Osteocyte (in vitro differentiated cells): ENCODE measurements at places on chromosomes 12 and 14.

GRCh38 chr12:32400866-32401265, 1.5 kb downstream of the FGD4 start:
- no peak for DNase-seq

DNA sequence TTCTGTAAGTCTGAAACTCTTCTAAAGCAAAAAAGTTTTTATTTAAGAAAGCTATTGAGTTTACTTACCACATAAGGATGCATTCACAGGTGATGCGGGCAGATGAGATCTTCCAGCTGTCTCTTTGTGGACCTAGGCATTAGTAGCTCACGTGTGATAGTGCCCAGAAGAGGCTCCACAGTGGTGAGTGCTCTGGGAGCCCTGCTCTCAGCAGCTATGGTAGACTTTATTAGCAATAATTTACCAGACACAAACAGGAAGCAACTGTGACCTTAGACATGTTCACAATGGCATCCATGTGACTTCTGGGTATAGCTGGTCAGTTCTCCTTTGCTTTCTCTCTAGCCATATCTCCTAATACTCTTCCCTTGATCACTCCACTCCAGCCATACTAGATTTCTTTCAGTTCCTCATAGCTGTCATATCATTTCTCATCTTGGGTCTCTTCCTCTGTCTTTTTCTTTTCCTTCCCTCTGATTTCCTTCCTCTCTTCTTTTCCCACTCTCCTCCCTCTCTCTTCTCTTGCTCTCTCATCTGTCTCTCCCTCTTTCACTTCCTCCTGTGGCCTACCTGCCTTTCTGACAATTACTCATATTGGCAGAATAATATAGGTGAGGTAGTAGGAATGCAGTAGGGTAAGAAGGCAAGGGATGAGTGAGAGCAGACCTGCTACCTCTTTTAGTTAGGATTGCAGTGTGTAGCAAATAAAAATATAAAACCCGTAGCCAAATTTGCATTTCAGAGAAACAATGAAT, 75.2 kb upstream of the SCAF11 start:
- DNase-seq, result no peak

DNA sequence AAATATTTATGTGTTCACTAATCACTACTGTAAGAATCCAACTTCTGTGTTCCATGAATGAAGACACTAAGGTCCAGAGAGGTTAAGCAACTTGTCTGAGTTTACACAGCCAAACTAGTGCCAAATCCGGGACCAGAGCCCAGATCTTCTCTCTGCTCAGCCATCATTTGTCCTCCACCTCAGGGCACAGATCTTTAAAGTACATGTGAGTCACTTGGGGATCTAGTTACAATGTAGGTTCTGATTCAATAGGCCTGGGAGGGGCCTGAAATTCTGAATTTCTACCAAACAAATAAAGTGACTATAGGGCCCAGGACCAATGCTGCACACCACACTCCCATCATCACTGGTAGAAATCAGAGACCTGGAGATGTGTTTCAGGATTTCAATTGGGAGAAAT, 162.9 kb downstream of the GXYLT1 start:
- DNase-seq, result no peak

DNA sequence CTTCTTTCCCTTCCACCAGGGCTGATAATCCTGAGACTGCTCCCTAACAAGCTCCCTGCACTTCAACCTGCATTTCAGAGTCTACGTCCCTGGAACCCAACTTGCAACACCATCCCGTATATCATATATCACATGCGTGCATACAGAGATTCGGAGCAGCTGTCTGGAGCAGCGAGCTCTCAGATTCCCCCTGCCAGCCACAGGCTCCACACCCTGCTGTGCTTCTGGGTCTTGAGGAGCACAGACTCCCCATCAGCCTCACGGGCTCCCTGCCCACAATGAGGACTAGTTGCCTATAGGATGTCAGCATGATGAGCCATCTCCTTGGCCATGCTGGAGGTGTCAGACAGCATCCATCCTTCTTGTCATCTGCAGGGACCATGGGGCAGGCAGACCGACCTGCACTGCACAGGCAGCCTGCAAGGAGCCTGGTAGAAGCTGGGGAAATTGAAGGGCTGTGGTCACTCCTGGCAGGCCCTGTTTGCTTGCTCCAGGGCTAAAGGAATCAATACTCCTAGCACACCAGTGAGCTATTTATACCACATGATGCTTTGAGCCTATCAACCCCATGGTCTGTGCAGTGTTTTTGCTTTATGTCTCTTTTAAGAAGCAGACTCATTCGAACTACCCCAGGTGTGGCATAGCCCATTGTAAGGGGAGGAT, 19.6 kb upstream of the HDAC7 start:
- no peak for DNase-seq

DNA sequence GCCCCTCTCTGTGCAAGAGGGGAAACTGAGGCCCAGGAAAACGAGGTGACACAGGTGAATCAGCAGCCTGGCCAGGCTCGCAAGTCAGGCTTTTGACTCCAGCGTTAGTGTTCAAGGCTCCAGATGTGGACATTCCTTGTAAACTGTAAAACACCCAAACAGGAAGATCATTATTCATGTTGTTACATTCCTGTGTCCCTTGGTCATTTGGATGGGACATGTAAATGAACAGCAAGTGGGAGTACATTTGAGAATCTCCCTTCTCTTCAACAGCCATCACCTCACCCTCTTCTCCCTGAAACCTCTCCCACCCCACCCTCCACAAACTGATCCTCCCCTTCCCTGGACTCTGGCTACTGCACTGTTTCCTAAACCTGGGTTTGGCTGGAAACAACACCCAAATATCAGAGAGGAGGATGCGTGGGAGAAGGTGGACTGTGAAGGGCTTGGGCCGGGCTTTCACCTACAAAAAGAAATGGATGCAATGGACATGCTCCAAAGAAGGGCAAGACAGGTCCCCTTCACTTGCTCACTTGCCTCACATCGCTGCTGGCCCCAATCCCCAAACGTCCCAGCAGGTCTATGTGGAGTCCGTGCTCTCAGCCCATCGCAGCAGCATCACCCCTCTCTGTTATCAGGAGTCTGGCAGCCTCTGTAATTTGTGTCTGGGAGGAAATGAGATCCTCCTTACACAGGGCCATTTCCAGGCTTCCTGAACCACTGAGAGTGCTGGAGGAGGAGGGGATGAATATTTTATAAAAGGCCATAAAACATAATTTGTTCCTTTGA, 76.7 kb downstream of the GALNT8 start:
- DNase-seq, result no peak

DNA sequence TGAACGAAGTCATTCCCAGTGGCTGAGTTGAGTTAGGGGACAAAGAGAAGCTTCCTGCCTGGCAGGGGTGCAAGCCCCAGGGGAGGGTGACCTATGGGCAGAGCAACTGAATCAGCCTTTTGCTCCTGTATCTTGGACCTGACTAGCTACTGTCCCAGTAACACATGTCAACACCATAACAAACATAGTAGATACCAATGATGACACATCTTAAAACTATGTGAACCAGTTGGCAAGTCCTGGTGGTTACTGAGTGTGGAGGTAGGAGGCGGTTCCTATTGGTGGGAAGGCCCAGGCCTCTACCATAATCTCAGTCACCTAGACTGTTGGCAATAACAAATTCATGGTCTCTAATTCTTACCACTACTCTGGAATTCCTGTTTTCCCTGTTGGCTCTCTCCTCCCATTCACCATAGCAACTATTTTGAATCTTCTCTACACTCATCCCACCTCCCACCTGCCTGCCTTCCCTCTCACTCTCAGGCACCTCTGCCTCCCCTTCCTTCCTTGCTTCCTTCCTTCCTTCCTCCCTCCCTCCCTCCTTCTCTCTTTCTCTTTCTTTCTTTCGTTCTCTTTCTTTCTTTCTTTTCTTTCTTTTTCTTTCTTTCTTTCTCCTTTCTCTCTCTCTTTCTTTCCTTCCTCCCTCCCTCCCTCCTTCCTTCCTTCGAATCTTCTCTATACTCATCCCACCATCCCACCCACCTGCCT, 8.1 kb upstream of the P2RX7 start:
- DNase-seq, result no peak

DNA sequence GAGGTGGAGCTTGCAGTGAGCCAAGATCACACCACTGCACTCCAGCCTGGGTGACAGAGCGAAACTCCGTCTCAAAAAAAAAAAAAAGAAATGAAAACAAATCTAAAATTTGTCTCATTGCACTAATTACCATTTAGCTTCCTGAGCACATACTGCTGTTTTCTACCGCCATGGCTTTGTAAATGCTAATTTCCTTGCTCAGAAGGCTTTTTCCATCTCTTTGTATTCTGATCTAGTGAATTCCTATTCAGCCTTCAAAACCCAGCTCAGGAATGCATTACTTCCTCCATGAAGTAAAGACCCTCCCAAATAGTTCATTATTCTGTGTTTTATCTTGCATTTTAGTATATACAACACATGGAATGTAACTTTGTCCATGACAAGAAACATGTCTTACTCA, 33.6 kb downstream of the CEP83 start:
- no peak for DNase-seq

GRCh38 chr14:105617201-105617777, 90.9 kb downstream of the TMEM121 start:
- no peak for DNase-seq

- DNase-seq, result no peak
These were observed 12.6 kb downstream of the RFLNA start for GRCh38 chr12:124307556-124307825.

GRCh38 chr12:42810006-42810405, 220.5 kb upstream of the PRICKLE1 start:
- DNase-seq, result no peak

GRCh38 chr14:56357428-56357827, 222.2 kb upstream of the TMEM260 start:
- DNase-seq, result no peak

GRCh38 chr14:22319526-22320361, 269.3 kb downstream of the DAD1 start:
- DNase-seq, result no peak

- peak; percentile 74 for DNase-seq
These were observed at the start of gene PLD4 for GRCh38 chr14:104924421-104925213. PLD4 (plus strand) TSS chr14:104924879; CDS start chr14:104927141, 2,262 bp downstream.

DNA sequence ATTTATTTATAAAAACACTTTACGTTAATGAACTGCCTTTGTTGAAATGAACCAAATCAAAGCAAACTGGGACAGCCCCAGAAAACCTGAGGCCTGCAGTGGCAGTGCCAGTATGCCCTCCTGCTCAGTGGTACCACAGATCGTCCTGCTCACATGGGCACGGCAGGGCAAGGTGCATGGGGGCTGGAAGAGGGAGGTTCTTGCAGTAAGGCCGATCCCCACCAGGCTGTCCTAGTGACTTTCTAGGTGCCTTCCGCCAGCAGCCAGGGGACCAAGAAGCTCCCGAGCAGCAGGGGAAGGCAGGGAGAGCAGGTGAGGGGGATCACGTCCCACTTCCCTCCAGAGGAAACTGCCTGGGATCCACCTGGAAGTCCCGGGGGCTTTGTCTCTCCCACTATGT, 63.9 kb downstream of the TESC start:
- DNase-seq, result no peak

- no peak for DNase-seq
These were observed 162.9 kb upstream of the SYT10 start for GRCh38 chr12:33602515-33602914.

GRCh38 chr14:100673085-100673806, 53.4 kb upstream of the DLK1 start:
- DNase-seq, result no peak

- peak; percentile 69 for DNase-seq
These were observed 54.1 kb downstream of the AK7 start for GRCh38 chr14:96445844-96446710.

DNA sequence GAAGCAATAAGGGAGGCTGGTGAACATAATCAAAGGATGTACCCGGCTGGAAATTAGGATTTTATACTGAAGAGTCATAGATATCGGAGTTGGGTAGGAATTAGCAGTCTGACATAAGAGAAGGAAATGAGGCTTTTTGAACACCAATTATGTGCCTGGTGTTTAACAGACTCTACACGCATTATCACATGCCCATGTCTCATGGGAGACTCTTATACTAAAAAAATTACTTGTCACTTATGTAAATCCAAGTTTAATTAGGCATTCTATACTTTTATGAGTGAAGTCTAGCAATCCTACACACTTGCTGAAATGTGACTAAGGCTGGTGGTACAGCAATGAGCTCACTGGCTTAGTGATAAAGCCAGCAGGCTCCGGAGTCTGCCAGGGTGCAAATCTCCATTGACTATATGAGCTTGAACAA, 93.5 kb downstream of the NUAK1 start:
- DNase-seq, result no peak

- no peak for DNase-seq
These were observed 70.0 kb downstream of the FLRT2 start for GRCh38 chr14:85599939-85600338.

DNA sequence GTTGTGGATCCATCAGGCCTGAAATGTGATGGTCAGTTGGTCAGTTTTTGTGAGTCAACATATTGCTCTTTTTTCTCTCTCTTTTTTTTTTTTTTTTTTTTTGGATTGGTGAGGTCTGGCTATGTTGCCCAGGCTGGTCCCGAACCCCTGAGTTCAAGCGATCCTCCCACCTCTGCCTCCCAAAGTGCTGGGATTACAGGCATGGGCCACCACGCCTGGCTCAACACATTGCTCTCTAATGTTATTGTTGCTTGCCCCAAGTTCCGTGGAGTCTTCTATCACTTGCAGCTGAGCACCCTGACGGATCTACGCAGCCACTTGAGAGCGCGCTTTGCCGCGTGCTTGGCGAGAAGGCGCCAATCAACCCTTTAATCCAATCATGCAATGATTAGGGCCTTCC, 69.5 kb upstream of the DIO3 start:
- no peak for DNase-seq

GRCh38 chr12:111448846-111449790, 43.4 kb downstream of the SH2B3 start:
- DNase-seq, result peak; percentile 53

DNA sequence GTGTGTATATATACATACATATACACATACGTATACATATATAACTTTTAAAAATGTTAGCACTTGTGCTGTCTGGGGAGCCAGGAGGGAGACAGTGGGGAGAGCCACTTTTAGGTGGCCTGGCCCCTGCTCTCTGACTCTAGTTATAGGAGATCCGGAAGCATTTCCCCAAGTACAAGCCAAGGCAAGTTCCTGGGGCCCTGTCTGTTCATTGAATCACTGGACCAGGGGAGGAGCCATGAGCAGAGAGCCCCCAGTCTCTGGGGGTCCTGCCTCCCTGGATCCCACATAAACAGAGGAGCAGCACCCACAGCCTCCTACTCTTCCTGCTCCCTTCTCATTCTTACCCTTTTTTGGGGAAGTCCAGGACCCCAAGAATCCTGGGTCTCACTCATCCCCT, 45.4 kb upstream of the TMED10 start:
- no peak for DNase-seq

DNA sequence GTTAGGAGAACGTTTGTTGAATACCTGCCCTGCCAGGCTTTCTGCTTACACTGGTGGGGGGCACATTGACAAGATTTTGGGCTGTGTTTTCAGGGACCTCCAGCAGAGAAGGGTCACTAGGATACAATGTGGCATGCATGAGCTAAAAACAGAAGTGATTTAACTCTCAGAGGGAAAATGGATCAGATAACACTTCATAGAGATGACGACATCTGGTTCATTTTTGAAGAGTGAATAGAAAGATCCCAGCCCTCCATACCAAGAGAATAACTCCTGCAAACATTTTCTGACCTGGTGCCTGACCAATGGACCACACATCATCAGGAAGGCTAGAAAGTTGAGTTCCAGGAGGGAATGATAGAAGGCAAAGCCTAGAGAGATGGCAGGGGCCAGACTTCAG, 33.7 kb downstream of the CKB start:
- no peak for DNase-seq
